ENCODE measurements at places on chromosomes 7 and 10.
A peak's percentile ranks its signal among the peaks of the same experiment; 100 is the strongest.

- DNase-seq, result no peak
Observed at GRCh38 chr7:148153616-148154284, 436.8 kb upstream of the C7orf33 start.

DNA sequence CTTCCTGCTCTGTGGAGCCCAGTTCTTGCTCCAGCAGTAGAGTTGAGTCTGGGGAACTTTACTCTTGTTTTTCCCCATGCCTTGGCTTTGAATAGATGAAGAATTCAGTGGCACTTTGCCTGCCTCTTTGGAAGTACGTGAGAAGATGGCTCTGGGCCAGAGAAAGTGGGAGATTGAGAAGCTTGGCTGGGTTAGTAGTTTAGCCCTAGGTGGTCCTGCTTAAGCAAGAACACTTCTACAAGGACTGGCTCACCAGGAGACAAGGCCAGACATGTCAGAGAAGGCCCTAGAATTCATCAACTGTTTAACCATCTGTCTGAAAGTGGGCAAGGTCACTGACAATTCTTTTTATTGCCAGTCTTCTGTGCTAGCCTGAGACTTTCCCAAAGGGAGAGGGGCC is 410.3 kb downstream of the TYW1 start:
- DNase-seq, result no peak

- DNase-seq, result no peak
Observed at GRCh38 chr7:110854166-110854565, 236.8 kb upstream of the LRRN3 start.

- DNase-seq, result no peak
Observed at GRCh38 chr10:82778908-82779307, 903.9 kb downstream of the NRG3 start.

DNA sequence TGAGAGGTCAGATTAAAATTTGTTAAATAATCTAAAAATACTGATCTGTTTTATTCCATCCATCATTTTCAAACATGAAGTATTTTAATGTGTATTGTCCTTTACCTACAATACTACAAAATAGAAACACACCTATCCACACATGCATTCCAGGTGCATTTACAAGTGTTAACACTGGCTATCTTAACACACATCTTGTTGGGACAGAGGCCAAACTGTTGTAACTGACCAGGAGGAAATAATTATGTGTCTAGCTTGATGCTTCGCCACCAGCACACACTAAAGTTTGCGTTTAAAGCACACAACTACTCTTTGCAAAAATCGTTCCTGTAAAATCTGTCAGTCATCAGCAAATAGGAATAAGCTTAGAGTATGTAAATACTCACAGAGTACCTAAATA is 2.8 kb downstream of the PANK1 start:
- DNase-seq, result no peak

- DNase-seq, result no peak
Observed at GRCh38 chr7:1531979-1532455, 1.5 kb downstream of the MAFK start.

- DNase-seq, result peak; percentile 90
Observed at GRCh38 chr10:96614515-96614914, 27.7 kb upstream of the TM9SF3 start.

GRCh38 chr10:125709553-125710474 is 9.7 kb upstream of the EDRF1 start:
- no peak for DNase-seq

DNA sequence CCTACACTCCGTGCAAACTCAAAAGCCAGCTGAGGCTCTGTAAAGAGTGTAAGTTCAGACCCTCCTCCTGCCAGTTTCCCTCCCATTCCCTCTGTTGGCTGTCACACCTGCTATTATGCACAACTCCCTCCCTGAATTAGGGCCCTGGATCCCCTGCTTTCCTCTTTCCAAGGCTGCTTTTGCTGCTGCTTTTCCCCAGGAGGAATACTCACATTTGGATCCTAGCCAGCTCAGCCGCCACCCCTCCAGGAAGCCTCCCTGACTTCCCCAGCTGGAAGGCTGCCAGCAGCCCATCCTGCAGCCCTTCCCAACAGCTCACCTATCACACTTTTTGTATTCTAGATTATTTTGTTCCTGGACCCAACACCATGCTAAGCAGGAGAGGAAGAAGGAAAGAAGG is 40.9 kb upstream of the WDR11 start:
- no peak for DNase-seq

GRCh38 chr10:13195016-13195415 is 33.7 kb downstream of the MCM10 start:
- DNase-seq, result no peak

GRCh38 chr10:9382533-9382866 is 1328.0 kb downstream of the GATA3 start:
- no peak for DNase-seq

DNA sequence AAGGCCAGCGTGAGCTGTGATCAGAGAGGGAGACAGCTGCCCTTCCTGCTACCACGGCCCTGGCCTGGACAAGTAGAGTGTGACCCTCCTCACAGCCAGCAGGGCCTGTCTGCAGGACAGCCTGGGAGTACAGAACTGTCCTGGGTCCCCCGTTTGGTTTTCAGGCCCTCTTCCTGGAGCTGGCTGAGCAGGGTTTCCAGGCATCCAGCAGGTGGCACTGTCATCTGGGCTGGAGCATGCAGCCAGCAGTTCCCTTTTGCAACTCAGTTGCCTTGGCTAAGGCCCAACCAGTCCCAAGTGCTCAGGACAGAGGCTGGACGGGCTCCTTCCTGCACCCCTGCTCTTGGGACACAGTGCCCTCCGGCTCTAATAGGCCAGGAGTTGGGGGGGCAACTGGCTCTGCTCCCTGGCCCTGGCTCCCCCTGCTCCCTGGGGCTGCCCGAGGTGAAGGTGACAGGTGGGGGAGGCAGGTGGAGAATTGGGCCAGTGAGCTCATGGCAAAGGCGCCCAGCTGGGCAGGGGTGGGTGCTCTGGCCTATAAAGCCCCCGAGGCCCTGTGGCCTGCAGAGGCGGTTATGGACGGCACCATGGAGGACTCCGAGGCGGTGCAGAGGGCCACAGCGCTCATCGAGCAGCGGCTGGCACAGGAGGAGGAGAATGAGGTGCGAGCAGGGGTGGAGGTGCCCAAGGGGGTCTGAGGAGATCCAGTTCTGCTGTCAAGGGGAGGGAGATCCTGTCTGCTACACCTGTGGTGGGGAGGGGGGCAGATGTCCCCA is at the start of gene ANKRD2:
Gene ANKRD2, plus strand, starts transcription at position 566 of the 776 bp plus-strand sequence. Its CDS starts 10 bp downstream, at position 576.
- DNase-seq, result no peak

GRCh38 chr10:29064680-29065079 is 224.2 kb upstream of the LYZL1 start:
- no peak for DNase-seq

GRCh38 chr10:71209731-71210541 is 2.4 kb upstream of the UNC5B start:
- no peak for DNase-seq

DNA sequence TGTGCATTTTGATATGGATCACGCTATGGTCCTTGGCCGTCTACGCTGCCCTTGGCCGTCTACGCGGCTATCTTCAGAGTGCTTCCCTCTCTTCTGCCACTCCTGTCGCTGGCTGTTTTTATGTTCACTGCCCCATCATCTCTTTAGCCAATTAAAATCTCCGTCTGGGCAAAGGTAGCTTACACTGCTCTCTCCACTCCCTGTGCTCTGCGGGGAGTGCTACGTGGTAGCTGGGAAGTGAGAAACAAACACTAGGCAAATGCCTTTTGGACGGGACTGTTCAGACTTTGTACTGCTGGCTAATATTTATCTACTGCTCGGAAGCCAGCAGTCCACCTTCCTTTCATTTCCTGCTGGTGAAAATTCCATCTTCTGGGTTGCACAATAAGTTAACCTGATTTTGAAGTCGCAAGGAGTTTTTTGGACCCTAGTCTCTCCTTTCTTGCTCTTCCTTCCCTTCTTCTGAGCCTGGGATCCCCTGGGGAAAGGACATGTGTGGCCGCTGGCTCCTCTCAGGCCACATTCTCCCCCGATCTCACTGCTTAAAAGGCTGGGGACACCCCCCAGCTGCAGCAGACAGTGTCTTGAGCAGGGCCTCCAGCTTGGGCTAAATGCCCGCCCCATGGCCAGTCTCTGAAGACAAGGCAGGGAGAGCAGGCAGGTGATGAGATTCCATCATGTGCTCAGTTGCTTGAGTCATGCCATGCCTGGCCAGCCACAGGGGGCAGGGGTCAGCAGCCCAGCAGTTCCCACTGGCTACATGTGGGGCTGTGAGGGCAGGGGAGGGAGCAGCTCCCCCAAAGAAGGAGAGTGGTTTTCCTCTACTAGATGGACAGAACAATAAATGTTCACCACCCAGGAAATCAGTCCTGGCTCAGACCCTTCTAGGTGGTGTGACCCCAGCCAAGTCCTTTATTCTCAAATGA is 25.5 kb upstream of the RBM33 start:
- no peak for DNase-seq

GRCh38 chr7:90595801-90596670 is at the start of gene CDK14:
CDK14 (plus strand) TSS chr7:90596321; CDS start chr7:90596628, 307 bp downstream.
- no peak for DNase-seq

DNA sequence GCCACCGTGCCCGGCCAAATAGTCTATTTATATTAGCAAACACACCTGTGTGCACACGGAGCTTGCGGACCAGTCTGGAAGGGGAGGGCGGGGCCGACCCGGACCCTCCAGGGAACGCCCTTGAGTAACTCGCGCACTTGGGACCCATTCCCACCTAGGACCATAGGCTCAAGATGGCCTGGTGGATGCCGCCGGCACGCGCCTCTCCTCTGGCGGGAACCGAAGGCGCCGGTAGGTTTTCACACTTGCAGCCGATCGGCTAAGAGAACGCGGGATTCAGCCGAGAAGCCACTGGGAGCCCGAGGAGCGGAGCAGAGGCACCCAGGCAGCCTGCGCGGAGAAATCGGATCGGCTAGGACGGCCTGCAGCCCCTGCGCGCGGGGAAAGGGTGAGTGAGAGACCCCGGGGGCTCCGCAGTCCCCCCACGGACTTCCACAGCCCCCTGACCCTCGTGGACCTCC is 18.9 kb downstream of the IFT22 start:
- no peak for DNase-seq
